Stimulated activated CD8-positive, alpha-beta memory T cell treated with anti-CD3 and anti-CD28 coated beads, Interleukin-4, amount 100 ng/mL, for 4 hours (primary cell): ENCODE measurements at places on chromosomes 3 and 15.

DNA sequence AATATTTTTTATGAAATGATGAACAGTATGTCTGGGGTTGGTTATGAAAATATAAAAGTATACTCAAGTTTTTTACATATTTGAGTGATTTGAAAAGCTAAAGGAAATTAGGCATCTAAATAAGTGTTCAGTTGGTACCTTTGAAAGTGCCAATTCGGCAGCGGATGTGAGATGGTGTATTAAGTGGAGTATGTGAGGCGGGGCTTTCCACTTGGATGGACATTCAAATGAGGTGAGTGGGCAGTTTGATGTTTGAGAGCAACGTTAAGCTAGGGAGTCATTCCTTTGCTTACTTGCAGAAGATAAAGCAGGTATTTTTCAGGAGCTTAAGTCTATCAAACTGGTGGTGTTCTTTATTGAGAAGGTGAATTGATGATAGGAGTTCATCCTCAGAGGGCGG lies 189.0 kb upstream of the GOLIM4 start:
- DNase-seq: no peak

DNA sequence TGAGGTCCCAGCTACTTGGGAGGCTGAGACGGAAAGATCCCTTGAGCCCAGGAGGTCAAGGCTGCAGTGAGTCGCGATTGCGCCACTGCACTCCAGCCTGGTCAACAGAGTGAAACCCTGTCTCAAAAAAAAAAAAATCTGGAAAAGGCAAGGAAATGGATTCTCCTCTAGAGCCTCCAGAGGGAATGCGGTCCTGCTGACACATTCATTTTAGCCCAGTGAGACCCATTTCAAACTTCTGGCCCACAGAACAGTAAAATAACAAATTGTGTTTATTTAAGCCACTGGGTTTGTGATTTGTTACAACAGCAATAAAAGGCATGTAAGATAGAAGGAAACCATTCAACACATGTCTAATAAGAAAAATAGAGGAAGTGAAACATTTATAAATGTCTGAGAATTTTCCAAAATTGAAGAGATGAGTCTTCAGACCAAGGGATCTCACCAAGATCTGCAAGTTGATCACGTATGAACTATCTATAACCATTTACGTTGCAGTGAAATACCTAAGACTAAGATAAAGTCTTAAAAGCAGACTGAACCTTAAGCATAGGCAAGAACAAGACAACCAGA lies at the start of gene HTR3E:
HTR3E (plus strand) TSS at position 254 of the 573 bp plus-strand sequence. CDS start 466 bp downstream, outside the sequence.
- no peak for DNase-seq

GRCh38 chr3:82044930-82045705 lies 283.7 kb upstream of the GBE1 start:
- DNase-seq: no peak

GRCh38 chr3:148366743-148367410 lies 330.8 kb upstream of the AGTR1 start:
- DNase-seq: no peak

DNA sequence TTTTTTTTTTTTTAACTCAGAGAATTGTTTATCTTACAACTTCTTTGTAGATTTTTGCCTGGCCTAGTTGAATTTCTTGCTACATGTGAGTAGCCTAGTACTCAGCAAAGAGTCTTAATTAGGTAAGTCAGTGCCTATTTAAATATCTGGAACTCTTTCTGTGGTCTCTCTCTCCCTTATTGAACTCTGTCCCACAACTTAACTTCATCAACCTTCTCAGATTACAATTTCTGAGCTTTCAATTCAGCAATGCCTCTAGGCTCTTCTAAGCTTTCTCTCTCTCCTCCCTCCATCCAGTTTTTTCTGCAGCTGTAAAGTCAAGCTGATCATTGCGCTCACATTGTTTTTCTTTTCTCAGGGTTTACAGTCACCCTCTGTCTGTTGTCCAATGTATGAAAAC lies 517.6 kb upstream of the ROBO1 start:
- DNase-seq: no peak

- no peak for DNase-seq
Observed at GRCh38 chr3:51961602-51962569, 5.4 kb downstream of the PCBP4 start.

DNA sequence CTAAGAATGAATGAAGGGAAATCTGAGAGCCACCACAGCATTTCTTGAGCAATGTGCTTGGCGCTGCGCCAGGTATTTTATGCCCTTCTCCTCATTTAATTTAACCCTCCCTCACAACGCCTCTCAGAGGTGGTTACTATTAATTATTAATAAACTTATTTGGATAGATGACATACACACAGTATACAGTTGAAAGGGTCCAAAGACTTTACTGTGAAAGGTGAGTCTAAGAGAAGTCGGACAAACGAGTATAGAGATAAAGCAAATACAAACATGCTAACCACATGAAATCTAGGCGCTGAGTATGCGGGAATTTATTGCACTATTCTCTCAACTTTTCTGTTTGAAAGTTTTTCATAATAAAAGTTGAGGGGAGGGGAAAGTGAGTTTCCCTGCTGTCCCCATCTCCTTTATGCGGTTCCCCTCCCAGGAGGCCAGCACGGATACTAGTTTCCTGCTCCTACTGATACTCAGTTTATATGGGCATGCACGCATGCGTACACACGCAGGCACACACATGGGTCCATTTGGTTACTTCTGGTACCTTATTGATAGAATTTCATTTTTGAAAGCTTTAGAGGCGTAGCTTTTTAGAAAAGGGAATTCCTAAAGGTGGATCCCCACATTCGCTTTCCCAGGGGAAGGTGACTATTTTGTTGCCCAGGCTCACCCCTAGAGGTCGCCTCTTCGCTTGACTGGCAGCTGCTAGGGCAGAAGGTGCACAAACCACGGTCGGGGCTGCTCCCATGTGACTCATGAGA lies 28.5 kb upstream of the KCTD6 start:
- peak; percentile 60 for DNase-seq

DNA sequence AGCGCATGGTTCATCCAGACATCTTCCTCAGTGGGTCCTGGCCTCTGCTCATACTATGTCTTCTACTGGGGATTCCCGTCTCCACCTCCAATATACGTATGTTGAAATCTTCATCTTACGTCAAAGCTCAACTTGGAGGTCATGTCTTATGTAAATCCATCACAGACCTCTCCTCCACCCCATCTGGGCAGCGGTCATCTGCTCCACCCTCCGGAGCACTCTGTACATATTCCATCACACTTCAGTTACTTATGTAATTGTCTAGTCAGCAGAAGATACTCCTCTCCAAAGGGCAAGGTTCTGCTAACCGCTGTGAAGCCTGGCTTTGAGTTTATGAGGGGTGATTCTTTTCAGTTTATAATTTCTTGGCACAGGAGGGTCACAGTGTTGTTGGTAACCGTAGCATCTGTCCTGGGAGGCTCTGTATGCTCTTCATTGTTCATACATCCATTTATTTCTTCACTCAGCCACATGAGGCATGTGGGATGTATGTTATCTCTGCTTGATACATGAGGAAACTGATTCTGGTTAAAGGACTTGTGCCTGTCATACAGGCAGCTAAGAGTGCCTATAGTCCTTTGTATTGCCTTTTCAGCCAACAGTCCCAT lies 22.1 kb downstream of the MAP2K1 start:
- no peak for DNase-seq

GRCh38 chr3:3737531-3737930 lies 61.7 kb upstream of the LRRN1 start:
- DNase-seq: no peak

DNA sequence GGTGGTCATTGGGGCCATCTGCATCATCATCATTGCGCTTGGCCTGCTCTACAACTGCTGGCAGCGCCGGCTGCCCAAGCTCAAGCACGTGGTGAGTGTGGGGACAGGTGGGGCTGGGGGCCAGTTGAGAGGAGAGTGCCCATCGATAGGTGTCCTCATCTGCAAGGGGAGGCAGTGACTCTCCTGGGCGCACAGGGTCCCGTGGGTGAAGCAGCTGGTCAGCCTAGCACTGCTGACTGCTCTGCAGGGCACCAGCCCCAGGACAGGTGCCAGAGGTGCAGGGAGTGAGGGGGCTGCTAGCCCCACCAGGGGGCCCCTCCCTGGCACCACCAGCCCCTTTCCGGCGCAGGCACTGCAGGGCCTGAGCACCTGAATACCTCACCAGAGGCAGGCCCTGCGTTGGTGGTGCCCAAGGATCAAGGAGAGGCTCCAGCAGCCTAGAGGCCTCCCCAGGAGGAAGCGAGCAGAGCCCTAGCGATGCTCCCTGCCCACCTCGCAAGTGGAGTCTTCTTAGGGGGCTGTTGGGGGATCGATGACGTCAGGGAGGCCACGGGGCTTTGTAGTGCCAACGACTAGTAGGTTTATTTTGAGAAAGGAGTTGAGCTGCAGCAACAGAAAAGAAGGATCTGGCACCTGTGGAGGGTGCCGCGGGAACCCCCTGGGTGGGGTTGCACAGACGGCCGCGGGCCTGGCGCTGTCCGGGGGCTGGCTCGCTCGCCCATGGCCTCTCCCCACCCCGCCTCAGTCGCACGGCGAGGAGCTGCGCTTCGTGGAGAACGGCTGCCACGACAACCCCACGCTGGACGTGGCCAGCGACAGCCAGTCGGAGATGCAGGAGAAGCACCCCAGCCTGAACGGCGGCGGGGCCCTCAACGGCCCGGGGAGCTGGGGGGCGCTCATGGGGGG lies 976 bp upstream of the ABTB1 start:
- DNase-seq: no peak

GRCh38 chr3:76570436-76571057 lies 469.4 kb upstream of the ROBO2 start:
- no peak for DNase-seq

GRCh38 chr3:75906555-75907112 lies 121.3 kb upstream of the ZNF717 start:
- DNase-seq: no peak

- DNase-seq: no peak
Observed at GRCh38 chr3:10305331-10305902, 12.7 kb upstream of the GHRL start.

DNA sequence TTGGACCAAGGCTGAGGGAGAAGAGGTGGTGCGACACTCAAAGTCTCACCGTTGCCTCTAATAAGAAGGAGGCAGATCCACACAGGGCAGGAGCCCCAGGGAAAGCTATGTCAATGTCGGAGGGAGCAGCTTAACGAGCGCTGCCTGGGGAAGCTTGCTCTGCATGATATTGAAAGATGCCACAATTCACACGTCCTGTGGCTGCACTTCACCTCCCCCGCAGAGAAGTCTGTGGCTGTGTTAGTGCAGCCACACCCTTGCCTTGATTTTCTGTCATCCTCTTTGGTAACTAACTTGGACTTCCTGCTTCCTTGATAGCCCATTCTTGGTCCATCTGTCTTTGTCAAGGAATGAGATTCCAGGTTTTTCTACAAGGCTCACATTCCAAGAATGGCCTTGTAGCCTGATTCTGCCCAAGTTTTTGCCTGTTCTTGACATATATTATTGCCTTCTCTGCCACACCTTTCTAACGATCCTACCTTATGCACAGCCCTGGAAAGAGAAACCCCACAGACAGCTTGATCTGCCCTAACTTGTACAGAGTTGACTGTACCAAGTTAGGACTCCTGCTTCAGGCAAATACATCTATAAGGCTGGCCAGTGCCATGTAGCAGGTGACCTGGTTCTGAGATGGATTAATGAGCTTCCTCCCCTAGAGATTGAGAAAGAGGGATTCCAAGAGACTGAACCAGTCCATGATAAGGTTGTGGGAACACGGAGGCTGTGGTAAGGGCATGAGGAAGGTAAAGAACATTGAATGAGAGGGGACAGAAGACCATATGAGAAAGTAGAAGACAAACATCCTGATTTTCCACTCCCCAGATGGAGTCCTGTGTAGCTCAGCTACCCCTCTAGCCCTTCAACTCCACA lies 153.0 kb upstream of the WNT5A start:
- DNase-seq: no peak

- no peak for DNase-seq
Observed at GRCh38 chr3:56347219-56347871, 120.9 kb downstream of the ERC2 start.

DNA sequence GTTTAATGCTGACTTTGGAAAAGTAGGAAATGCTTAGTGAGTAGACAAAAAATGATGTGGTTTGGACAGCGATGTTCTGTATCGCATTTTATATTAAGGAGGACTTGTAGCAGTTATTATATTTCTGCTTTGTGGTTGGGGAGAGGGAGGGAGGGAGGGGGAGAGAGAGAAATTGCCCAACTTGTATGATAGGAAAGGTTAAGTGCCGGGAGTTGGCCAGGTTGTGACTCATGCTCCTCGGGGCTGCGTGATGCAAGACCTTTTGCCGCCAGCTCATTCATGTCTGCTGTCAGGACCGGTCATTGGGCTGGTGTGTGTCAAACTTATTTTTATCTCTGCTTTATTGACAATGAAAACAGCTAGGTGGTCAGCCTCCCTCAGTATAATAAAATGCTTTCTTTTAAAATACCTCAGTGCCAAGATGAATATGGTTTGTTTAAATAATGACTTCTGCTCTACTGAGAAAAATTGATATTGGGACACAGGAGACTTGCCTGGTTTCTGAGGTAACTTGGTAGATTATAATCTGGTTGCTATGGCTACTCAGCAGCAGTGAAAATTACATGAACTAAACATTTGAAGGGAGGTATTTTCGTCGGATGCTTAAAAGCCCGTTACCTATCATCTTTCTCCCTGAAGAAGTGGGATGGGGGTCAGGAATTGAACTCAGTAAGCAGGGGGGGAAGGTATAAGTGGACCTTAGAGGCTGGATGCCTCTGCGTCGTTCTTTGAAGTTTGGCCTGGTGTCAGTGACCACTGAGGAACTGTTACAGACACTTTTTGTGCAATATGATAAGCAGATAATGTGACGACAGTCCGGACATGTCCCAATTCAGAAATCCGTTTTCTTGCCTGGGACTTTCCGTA lies 90.7 kb downstream of the FNDC3B start:
- peak; percentile 47 for DNase-seq

DNA sequence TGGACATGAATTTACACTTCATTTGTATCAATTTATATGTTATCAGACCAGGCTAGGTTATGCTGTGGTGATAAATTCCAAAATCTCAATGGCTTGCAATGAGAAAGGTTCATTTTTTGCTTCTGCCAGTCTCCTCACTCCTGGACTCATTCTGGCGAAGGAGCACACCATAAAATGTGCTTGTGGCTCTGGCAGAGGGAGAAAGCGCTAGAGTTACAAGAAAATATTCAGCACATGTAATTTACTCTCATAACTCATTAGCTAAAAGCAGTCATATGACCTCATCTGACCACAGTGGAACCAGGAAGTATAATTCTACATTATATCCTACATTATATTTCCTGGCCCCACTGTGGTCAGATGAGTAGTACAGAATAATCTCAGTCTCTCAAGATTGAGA lies 193.8 kb downstream of the BCHE start:
- no peak for DNase-seq

DNA sequence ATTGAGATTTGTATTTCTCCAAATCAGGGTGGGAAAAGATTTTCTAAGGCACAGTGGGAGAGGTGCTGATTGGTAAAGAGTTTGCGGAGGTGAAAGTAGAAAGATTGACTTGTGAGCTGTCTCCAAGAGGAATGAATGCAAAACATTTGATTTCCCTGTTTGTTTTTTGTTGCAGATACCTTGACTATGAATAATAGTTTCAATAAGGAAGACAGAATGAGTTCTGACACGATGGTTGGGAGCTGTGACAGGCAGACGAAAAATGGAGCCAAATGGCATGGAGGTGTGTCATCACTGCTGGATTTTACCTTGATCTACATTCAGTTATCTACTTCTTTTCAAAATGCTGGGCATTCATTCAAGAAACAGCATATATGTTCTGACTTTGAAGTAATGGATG lies 145.1 kb downstream of the NFKBIZ start:
- no peak for DNase-seq

- no peak for DNase-seq
Observed at GRCh38 chr3:57224856-57225255, 2.7 kb upstream of the APPL1 start.
